ENCODE measurements at places on chromosomes 11 and 22. TPM values are rescaled to one million over a fixed set of nuclear protein-coding genes. Genes with fewer than 3 reads are reported as not detected.

DNA sequence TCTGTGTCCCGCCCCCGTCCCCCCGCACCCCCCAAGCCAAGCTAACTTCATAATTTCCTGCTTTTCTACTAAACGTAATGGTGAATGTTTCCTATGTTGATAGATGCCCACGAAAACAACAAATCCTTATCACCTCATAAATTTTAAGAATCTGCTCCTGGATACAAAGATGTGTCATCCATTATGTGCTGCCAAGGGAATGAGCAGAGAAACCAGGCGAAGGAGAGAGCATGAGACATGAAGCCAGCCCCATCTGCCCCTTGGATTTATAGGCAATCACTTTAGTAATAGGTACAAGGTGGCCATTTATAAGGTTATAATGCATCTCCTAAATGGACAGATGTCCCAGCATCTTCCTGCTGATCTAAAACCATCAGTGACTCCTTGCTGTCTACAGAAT lies 30.3 kb downstream of the LAYN start:
- peaks cover 4% of the 10 kb centered on the region for H3K36me3 ChIP-seq
- peaks cover 6% of the 10 kb centered on the region for H3K4me1 ChIP-seq
- DNase-seq = no peak

The PDE3B gene
- total RNA-seq = 90.4 TPM

The TEX12 gene
- 0.52 TPM for total RNA-seq

The PRODH gene
- total RNA-seq = not detected

DNA sequence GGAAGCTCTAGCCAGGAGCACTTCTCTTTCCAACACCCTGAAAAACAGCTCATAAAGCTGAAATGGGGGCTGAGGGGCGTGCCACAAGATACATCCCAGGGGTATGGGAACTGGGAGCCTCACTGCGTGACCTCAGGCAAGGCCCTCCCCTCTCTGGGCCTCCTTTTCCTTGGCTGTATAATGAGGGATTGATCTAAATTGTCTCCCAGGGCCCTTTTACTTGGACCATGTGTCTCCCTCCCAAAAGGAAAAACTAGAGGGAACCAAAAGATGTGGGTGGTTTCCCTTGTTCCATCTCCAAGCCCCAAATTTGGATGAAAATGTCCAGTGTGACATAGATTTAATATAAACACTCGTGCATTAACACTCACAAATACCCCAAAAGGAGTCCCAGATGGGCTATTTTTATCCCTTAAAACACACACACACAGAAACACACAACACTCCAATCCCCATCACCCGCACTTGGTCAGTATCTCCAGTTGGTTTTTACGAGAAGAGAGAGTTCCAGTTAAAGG lies 25.9 kb upstream of the SMTN start:
- H3K4me3 ChIP-seq = no peak overlapping the region
- no peaks in the 10 kb centered on the region for H3K36me3 ChIP-seq
- no peaks in the 10 kb centered on the region for H3K27me3 ChIP-seq
- no peak overlapping the region for H3K27ac ChIP-seq
- H3K4me1 ChIP-seq = no peaks in the 10 kb centered on the region

DNA sequence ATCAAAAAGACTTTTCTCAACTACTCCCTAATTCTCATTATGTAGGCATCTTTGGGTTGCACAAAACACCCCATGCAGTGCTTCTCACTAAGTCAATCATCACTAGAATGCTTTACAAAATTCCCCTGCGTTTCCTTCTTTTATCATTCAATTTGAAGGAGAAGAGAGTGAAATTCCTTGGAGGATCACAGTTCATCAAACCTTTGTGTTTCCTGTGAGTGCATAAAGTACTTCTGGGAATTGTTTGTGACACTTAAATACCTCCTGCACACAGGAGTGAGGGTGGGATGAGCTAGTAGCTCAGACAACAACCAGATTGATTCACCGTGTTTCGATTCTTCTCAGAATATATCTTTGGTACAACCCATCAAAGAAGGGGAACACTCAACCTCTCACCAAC lies 3.7 kb upstream of the OR5AR1 start:
- no peaks in the 10 kb centered on the region for H3K4me1 ChIP-seq
- H3K36me3 ChIP-seq = no peaks in the 10 kb centered on the region
- no peak for DNase-seq
- H3K27me3 ChIP-seq = no peaks in the 10 kb centered on the region
- no peak overlapping the region for H3K4me3 ChIP-seq

DNA sequence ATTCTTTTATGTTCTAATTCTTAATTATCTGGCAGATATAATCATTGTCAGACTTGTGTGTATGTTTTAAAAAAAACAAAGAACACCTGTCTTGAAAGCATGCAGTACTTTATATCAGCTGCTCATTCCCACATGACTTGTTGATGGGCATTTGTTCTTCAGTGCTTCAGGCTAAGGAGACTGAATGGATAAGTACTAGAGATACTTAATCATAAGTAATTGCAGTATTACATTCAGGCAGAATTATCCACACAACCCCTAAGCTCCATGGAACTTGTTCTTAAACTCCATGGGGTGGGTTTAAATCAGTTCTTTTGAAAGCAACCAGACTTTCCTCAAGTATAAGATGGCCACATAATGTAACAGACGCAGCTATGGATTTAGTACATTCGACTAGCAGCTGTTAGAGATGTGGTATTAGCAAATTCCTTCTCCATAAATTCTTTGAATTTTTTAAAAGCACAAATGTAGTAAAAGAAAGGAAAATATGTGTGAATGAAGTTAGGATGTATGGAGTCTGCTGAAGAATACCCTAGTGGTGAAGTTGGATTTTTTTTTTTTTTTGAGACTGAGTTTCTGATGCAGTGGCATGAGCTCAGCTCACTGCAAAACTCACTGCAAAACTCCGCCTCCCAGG lies 3.0 kb downstream of the JAM3 start:
- peaks cover 7% of the 10 kb centered on the region for H3K27me3 ChIP-seq
- H3K27ac ChIP-seq = no peak overlapping the region
- peaks cover 17% of the 10 kb centered on the region for H3K4me1 ChIP-seq
- no peak overlapping the region for H3K4me3 ChIP-seq

DNA sequence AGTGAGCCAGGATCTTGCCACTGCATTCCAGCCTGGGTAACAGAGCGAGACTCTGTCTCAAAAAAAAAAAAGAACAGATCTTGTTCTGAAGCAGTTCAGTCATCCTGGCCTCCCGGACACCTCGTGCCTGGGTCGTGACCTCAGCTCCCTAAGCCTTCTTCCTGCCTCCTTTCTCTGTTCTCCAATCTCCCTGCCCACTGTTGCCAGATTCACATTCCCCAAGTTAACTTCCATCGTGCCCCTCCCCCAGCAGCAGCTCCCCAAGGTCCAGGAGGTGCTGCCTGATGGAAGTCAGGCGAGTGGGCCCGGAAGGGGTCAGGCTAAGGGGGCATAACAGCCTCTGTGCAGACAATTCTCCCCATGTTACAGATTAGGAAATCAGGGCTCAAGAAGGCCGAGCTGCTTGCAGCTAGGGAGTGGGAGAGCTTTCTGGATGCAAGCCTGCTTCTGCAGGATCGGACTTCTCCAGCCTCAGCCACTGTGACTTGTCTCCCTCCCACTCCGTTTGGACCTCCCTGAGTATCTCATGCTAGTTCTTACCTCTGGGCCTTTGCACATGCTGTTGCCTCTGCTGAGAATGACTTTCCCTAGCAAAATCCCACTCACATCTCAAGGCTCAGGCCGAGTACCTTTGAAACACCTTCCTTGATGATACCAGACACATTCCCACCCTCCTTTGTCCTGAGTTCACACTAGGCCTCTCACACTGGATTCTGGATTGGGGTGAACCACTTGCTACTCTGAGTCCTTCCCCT lies 14.3 kb upstream of the TMEM184B start:
- no peaks in the 10 kb centered on the region for H3K36me3 ChIP-seq
- peak overlapping the region; percentile 74 for H3K27ac ChIP-seq
- DNase-seq = no peak
- peaks cover 3% of the 10 kb centered on the region for H3K4me1 ChIP-seq

GRCh38 chr22:49257551-49257961 lies 570.1 kb downstream of the BRD1 start:
- peaks cover 46% of the 10 kb centered on the region for H3K27me3 ChIP-seq
- H3K4me3 ChIP-seq = no peak overlapping the region
- no peak for DNase-seq

GRCh38 chr11:15941206-15941770 lies 415.1 kb downstream of the SOX6 start:
- H3K36me3 ChIP-seq = no peaks in the 10 kb centered on the region
- H3K4me1 ChIP-seq = no peaks in the 10 kb centered on the region
- H3K4me3 ChIP-seq = no peak overlapping the region
- DNase-seq = no peak
- H3K27ac ChIP-seq = no peak overlapping the region

The CARNS1 gene
- 7.5 TPM for total RNA-seq

- peak overlapping the region; percentile 49 for H3K27ac ChIP-seq
- peaks cover 3% of the 10 kb centered on the region for H3K36me3 ChIP-seq
- no peaks in the 10 kb centered on the region for H3K27me3 ChIP-seq
- DNase-seq = no peak
Observed at GRCh38 chr22:27859336-27859735, 57.8 kb upstream of the MN1 start.

The OR4A16 gene
- total RNA-seq = not detected

The NAALAD2 gene
- total RNA-seq = not detected

DNA sequence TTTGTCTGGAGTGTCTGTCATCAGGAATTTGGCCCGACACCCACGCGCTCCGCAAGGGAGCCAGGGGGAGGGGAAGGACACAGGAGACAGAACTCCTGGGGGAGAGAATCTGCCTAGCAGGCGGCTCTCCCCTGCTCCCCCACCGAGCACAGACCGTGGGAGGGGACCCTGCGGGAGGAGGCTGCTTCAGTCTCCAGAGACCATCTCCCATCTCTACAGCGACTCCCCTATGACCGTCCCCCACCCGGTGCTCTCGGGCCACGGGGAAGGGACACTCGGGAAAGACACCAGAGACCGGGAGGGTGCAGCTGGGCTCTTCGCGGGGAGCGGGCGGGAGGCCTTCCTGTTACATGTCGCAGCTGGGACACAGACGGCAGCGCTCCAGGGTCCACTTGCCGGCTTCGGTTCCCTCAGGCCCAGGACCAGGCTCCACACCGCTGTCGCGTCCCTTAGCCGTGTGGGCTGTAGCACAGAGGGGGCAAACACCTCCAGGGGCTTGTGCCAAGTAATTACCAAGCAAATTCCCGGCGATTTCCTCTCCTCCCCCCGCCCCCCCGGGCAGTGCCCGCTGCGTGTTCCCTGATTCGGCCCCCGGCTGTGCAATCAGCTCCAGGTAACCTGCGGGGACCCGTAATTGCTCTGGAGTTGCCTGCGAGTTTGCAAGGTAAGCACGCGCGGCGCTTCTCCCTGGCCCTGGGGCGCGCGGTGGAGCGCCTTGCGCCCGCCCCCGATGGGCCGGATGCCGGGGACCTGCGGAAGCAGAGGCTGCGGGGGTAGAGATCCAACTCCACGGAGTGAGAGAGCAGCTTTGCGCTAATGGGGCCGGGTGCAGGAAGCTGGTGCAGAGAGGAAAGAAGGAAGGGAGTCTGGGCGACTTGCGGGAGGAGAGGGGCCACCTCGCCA lies 155.1 kb upstream of the CADM1 start:
- peaks cover 15% of the 10 kb centered on the region for H3K27me3 ChIP-seq
- DNase-seq = no peak
- H3K27ac ChIP-seq = no peak overlapping the region
- no peaks in the 10 kb centered on the region for H3K4me1 ChIP-seq
- H3K4me3 ChIP-seq = no peak overlapping the region
- H3K36me3 ChIP-seq = no peaks in the 10 kb centered on the region

The ZNF214 gene
- not detected for total RNA-seq

The MS4A6A gene
- total RNA-seq = 3.2 TPM

DNA sequence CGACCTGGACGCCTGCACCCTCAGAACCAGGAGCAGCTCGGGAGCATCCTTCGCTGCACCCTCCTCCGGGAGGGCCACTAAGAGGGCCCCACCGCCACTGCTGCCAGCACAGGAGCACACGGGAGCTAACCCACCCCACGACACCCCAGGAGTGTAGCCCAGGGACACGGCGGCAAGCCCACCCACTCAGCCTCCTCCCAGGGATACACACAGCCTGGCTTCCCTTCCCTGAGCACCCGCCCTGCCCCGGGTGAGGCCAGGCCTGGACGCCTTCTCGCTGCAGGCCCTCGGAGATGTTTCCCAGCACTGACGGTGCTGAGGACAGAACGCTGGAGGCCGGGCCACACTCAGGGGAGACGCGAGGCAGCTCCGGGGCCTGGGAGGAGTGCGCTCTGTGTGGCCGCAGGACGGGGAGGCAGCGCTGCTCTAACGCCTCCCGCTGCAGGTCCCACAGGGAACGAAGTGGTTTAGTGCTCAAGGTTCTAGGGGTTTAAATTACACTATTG lies 190.4 kb downstream of the BRD1 start:
- no peak overlapping the region for H3K4me3 ChIP-seq
- no peaks in the 10 kb centered on the region for H3K36me3 ChIP-seq
- H3K27ac ChIP-seq = no peak overlapping the region
- no peaks in the 10 kb centered on the region for H3K27me3 ChIP-seq

The ELFN2 gene
- total RNA-seq = 0.12 TPM

GRCh38 chr11:114168691-114169090 lies 109.2 kb downstream of the ZBTB16 start:
- peaks cover 76% of the 10 kb centered on the region for H3K4me1 ChIP-seq
- no peaks in the 10 kb centered on the region for H3K27me3 ChIP-seq
- H3K4me3 ChIP-seq = peak overlapping the region; percentile 70
- no peaks in the 10 kb centered on the region for H3K36me3 ChIP-seq
- no peak for DNase-seq

The BTBD18 gene
- not detected for total RNA-seq

DNA sequence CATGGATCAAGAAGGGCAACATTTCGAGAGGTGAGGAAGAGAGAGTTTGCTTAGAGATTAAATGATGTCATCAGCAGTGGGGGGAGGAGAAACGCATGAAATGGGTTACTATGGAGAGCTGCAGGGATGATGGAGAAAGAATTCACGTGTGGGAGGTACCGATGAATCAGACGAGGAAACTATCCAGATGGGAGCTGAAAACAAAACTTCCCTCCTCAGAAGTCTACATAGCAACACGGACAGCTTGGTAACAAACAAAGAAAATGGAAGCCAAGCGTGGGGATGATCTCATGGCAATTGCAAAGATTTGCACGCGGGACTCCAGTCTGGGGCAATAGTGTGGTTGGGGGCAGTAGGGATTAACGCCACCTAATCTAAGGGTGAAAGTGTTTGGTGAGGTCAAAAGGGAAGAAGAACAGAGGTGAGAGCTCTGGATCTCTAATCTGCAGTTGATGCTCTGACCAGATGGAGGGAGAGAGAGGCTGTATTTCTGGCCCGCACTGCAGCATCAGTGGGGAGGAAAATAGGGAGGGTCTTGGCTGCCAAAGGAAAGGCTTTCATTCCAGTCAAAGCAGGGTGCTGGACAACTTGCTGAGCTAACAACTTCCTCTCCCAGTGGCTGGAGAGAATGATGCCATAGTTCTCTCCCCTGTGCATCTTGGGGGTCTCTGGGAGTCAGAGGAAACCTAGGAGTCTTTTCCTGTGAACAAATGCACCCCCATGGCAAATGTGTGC lies 43.4 kb upstream of the CSNK2A3 start:
- no peak for DNase-seq
- no peaks in the 10 kb centered on the region for H3K36me3 ChIP-seq
- H3K27me3 ChIP-seq = peaks cover 25% of the 10 kb centered on the region
- H3K4me3 ChIP-seq = no peak overlapping the region
- no peak overlapping the region for H3K27ac ChIP-seq
- H3K4me1 ChIP-seq = no peaks in the 10 kb centered on the region

The OR51B2 gene
- total RNA-seq = not detected

Measured in T-helper 17 cell (primary cell).